ENCODE measurements at places on chromosomes 2 and 18.

DNA sequence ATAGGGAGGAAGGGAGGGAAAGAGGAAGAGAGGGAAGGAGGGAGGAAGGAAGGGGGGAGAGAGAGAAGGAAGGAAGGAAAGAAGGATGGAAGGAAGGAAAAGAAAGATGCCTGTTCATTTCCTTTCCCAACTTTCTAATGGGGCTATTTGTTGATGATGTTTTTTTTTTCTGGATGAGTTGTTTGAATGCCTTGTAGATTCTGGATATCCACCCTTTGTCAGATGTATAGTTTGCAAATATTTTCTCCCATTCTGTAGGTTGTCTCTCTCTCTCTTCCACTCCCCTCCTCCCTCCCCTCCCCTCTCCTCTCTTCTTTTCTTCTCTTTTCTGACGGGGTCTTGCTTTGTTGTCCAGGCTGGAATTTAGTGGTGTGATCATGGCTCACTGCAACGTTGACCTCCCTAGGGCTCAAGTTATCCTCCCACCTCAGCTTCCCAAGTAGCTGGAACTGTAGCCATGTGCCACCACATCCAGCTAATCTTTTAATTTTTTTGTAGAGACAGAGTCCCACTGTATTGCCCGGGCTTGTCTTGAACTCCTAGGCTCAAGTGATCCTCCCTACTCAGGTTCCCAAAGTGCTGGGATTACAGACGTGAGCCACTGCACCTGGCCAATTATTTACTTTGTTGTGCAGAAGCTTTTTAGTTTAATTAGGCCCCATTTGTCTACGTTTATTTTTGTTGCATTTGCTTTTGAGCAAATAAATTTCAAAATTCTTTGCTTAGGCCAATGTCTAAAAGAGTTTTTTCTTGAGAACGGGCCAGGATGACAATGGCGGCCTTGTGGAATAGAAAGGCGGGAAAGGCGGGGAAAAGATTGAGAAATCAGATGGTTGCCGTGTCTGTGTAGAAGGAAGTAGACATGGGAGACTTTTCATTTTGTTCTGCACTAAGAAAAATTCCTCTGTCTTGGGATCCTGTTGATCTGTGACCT, 57.3 kb upstream of the FAM117B start:
- no peak for DNase-seq

DNA sequence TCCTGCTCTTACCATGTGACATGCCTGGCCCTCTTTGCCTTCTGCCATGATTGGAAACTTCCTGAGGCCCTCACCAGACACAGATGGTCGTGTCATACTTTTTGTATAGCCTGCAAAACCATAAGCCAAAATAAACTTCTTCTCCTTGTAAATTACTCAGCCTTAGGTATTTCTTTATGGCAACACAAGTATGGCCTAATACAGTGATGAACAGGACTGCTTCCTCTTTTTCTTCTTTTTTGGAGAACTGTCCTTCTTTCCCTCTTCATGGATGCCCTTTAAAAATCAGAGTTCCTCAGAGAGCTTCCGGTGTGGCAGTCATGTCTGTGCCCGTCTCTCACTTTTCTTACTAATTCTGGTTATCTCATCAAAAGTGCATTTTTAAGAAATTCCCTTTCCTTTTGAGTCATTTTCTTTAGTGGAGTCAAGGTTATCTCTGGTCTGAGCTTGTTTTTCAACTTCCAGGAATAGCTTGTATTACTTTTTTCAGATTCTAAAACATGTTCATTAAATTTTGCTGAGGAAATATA, 9.2 kb upstream of the IL1A start:
- no peak for DNase-seq

- no peak for DNase-seq
Measured at GRCh38 chr2:214450118-214450894, 39.5 kb downstream of the VWC2L start.

DNA sequence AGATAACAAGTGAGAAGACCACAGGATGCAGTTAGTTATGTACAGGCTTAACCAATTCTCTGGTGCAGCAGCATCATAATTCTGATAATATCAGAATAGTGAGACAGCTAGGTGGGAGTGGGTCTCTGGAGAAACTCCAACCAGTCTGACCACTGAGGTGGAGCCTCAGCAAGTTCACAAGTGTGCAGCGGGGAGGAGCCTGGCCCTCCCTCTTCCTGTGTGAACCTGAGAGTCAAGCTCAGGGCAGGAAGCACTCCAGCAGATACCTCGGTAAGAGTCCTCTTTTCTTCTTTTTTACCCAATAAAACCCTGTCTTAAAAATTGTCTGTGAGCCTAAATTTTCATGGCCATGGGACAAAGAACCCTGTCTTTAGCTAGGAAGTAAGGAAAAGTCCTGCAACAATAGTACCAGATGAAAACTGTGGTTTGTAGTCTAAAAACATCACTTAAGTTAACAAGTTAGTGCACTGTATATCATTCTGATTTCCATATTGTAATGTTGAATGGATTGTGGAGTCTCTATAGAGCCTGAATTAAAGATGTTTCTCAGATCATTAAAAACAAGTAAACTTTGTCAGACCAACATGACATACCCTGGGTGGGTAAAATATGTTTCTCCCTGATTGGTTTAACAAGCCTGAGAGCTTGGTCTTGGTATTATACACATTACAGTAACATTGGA, 370.8 kb downstream of the TMEM182 start:
- no peak for DNase-seq

- no peak for DNase-seq
Measured at GRCh38 chr2:155169317-155169716, 470.8 kb downstream of the KCNJ3 start.

- DNase-seq: no peak
Measured at GRCh38 chr2:162245781-162246180, 2.5 kb upstream of the FAP start.

- no peak for DNase-seq
Measured at GRCh38 chr2:43075054-43075593, 151.3 kb downstream of the ZFP36L2 start.

- DNase-seq: no peak
Measured at GRCh38 chr18:61946449-61946848, 53.6 kb upstream of the RNF152 start.

- DNase-seq: no peak
Measured at GRCh38 chr18:2547477-2548087, 23.7 kb downstream of the METTL4 start.

DNA sequence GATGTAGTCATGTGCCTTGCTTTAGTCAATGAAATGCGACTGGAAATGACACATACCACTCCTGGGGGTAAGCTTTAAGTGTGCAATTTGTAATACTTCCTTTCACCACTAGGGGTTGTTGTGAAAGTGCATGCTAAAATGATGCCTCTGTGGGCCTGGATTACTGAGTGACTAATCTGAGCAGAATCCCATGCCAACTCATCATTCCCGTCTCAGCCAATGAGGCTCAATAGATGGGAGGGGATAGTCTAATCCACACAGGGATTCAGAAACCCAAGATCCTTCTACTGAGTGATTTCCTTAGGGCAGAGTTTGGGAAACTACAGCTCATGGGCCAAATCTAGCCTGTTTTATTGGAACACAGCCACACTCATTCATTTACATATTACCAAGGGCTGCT, 54.0 kb downstream of the HRH4 start:
- no peak for DNase-seq

DNA sequence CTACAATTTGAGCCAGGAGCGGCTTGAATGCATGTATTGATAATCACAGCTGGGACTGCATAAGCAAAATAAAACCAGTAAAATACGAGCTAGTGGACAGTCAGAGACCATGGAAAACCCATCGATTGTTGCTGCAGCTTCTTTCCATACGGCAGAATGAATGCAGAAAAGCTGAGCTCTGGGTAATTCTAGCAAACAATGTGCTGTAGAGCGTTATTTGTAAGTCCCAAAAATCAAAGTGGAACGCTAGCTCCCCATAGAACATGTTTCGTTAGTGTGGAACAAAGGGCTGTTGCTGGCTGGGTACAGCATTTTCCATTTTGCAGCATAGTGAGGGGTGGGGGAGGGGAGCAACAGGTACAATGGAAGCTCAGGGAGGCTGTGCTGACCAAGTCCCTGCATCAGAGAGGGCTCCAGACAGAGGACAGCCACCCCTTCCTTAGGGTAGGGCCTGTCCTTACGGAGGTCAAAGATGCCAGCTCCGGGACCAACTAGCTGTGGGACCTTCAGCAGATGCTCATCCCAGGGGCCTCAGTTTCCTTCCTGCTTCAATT, 74.1 kb downstream of the BOD1L2 start:
- DNase-seq: no peak

GRCh38 chr2:174776675-174777074, 12.4 kb upstream of the CHRNA1 start:
- no peak for DNase-seq

- DNase-seq: no peak
Measured at GRCh38 chr2:231394211-231395141, 1.0 kb upstream of the B3GNT7 start.

GRCh38 chr2:219369447-219369861, 18.3 kb downstream of the DNPEP start:
- no peak for DNase-seq

- DNase-seq: no peak
Measured at GRCh38 chr2:128590309-128591021, 271.8 kb upstream of the HS6ST1 start.

DNA sequence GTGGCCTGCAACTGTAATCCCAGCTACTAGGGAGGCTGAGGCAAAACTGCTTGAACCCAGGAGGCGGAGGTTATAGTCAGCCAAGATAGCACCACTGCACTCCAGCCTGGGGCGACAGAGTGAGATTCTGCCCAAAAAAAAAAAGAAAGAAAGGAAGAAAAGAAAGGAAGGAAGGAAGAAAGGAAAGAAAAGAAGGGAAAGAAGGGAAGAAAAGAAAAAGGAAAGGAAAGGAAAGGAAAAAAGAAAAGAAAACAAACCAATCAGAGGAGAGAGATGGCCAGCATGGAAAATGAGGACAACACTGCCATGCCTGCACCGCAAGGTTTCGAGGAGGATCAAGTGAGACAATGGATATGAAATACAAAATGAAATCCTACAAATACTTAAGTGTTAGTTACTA, 34.7 kb downstream of the NOL10 start:
- DNase-seq: no peak

GRCh38 chr2:100293341-100294161, 28.8 kb downstream of the LONRF2 start:
- DNase-seq: no peak

DNA sequence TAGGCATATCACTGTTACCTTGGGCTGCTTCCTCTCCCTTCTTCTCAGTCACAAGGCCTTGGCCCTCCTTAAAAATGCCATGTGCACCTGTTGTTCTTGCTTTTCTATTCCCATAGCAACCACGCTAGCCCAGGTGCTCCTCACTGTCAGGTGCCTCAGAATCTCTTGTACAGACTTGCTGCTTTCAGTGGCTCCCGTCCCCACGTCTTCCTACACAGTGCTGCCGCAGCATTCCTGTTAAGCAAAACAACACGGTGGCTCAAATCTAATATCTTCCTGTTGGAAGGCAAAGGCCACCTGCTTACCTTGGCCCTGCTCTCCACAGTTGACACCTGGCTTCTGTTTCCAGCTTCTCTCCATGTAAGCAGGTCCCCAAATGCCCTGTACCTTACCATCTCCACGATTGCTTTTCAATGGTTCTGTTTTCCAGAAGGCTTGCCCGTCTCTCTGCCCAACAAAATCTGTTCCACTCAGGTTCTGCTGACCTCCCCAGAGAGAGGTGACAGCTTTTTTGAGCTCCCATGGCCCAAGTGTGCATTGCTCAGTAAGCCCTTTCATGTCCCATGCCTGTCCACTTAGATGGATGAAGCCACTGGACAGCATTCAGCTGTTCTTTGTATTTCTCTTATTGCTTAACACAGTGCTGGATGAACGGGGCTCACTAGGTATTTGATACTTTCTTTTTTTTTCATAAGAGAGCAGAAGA, 240.4 kb downstream of the PRKCE start:
- no peak for DNase-seq

GRCh38 chr2:10332402-10333246, 29.9 kb downstream of the HPCAL1 start:
- DNase-seq: no peak

GRCh38 chr2:4604767-4605166, 901.4 kb downstream of the DCDC2C start:
- no peak for DNase-seq

DNA sequence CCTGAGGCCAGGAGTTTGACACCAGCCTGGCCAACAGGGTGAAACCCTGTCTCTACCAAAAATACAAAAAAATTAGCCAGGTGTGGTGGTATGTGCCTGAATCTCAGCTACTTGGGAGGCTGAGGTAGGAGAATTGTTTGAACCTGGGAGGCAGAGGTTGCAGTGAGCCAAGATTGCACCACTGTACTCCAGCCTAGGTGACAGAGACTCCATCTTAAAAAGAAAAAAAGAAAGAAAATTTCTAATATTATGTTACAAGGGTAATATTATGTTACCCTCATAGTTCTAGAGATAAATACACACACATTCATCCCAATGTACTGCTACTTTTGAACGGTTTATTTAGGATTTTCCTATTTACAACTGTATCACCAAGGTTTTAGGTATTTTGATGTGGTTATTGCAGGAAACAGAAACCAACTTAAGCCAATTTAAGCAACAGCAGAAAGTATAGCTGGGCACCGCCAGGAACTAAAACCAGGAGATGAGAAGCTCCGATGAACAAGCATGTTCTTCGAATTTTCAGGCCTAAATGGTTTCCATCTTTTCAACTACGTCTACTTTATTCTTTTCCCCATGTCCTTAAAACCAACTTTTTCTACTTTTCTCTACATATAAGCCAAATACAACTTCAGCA, 11.8 kb upstream of the ROCK1 start:
- no peak for DNase-seq

GRCh38 chr2:149552830-149553229, 34.7 kb downstream of the MMADHC start:
- DNase-seq: no peak

GRCh38 chr2:174334781-174335251, at the start of gene SP9:
Gene SP9, plus strand, starts transcription at chr2:174334954. Its CDS starts 139 bp downstream, at chr2:174335093.
- DNase-seq: no peak

DNA sequence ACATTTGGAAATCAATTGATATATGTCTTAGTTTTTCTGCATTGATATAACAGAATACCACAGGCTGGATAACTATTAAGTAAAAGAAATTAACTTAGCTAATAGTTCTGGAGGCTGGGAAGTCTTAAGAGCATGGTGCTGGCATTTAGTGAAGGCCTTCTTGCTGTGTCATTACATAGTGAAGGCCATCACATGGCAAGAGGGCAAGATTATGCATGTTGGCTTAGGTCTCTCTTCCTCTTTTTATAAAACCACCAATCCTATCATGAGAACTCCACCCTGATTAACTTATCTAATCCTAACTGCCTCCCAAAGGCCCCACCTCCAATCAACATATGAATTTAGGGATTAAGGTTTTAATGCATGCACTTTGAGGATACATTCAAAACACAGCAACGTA, 225.5 kb upstream of the VRK2 start:
- DNase-seq: no peak
